Ascending aorta (tissue), 2 donors: ENCODE measurements at places on chromosomes 2 and 18.

- DNase-seq, result no peak
These were observed 965 bp upstream of the ELOA2 start for GRCh38 chr18:47036298-47036874.

DNA sequence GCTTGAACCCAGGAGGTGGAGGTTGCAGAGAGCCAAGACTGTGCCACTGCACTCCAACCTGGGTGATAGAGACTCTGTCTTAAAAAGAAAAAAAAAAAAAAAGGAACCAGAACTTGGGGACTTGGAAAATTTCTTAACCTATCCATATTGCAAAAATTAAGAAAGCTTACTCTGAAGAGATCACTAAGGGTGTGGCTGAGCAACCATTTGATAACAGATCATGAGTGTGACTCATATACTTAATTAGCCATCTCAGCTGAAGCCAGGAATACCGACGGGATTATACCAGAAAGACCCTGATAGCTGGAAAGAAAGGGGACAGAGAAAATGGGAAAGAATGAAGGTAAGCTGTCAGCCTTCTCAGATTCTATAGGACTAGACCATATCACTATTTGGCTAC, 7.1 kb upstream of the ADD2 start:
- DNase-seq, result no peak

DNA sequence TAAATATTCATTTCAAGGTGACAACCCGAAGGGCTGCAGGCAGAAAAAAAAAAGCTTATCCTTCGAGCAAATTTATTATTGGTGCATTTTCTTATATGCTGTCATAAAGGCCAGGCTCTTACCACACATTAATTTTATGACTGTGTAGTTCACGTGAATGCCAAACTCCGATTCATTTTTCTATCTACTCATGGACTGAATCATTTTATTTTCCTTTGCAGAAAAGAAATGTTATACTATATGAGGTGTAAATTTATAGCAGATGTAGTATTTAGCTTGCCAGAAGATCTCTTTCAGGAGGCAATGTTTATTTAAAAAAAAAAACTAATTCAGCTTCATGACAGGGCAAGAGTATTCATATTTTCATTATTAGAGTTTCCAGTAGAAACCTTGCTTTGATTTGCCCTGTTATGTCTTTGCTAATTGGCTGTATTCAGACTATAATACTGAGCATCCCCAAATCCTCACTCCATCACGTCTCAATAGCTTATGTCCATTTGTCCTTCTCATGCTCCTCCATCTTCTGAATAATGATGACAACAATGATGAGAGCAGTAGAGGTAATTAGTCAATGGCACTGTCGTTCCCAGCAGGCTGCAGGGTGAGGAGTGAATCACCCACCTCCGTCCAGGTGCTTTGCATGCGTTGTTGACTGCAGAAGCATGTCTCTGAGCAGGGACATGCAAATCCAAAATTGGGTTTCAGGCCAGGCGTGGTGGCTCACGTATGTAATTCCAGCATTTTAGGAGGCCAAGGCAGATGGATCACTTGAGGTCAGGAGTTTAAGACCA, 101.1 kb upstream of the RAB12 start:
- DNase-seq, result no peak

- DNase-seq, result no peak
These were observed 43.5 kb downstream of the PDCL3 start for GRCh38 chr2:100606332-100606725.

GRCh38 chr2:206198677-206199076, 39.0 kb downstream of the EEF1B2 start:
- no peak for DNase-seq

DNA sequence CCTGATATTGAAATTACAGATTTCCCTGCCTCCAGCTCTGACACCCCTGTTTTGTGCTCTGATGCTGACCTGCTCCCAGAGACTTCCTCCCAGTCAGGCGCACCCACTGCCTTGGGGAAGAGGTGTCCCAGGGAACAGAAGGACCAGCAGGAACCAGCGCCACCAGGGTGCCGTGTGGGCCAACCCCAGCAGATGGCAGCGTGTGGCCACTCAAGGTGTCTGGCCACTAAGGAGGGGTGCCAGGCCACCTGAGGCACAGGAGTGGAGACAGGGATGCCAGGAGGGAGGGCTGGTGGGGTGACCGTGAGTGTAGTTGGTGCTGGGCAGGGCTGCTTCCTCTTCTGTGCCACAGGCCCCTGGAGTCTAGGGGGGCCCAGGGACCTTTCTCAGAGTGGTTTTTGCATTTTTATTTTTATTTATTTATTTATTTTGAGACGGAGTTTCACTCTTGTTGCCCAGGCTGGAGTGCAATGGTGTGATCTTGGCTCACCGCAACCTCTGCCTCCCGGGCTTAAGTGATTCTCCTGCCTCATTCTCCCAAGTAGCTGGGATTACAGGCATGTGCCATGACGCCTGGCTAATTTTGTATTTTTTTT, 56.0 kb downstream of the TEX44 start:
- peak; percentile 82 for DNase-seq
